ENCODE measurements at places on chromosomes 3 and 15.

DNA sequence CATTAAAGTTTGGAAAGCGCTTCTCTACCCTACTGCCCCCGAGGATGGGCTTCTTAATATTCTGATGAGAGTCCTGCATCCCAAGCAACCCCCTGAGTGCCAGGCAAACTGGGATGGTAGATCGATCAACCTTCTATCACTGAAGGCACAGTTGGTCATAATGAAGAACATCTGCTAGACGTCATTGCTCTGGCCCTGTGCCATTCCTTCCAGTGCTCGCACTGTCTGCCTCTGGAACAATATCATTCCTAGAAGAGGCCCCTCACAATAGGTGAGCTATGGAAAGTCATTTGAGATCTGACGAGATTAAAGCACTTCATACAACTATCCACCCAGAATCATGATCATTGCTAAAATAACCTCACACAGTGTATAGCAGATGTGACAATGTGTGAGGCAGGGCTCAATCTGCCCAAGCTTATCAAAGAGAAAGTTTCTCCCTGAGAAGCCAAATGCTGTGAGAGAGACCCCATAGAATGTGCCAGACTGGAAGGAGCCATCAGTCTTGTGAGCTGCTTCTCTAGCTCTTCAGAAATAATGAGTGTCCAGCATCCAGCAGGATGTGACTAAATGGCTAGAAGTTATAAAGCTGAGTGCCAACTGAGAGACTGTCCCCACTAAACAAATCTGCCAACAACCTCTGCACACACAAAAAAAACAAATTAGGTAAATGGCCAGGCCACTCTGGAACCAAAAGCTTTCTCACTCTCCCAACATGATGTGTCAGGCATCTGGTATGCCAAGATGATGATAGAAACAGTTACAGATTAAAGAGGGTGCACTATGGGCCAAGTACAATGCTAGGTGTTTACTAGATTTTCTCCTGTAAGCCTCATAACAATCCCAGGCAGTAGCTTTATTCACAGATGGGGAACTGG lies 165.5 kb downstream of the NECTIN3 start:
- no peak for DNase-seq

- DNase-seq: no peak
Measured at GRCh38 chr3:193095366-193095765, 145.7 kb upstream of the PLAAT1 start.

GRCh38 chr3:150384296-150385212 lies 23.5 kb upstream of the TSC22D2 start:
- DNase-seq: peak; percentile 76

GRCh38 chr3:16254916-16255315 lies 9.8 kb downstream of the DPH3 start:
- no peak for DNase-seq

DNA sequence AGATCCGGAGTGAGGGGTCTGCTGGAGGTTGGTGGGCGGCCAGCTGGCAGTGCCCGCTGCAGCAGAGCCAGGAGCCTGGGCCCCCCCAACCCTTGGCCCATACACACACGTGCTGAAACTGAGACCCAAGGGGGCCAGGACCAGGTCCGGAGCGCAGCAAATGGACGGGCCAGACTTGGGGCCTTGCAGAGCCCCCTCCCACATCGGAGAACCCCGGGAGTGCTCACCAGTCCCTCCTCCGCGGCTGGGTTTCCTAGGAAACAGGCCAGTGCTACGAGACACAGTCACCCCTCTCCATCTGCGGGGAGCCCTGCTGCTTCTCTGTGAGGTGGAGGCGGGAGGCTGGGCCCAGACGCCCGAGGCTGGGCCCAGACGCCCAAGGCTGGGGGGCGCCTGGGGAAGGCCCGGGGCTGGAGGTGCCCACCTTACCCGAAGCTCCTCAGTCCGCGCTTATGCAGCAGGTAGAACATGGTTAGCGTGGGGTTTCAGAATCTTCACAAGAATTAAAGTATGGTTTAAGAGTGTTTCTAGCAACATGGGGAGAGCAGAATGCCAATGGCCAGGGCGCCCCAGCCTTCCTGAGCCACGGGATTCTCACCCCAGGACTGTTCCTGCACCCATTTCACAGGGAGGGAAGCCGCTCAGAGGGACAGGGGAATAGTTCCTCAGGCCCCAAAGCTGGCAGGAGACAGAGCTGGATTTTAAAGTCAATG lies 135.0 kb upstream of the PRR20G start:
- DNase-seq: no peak

DNA sequence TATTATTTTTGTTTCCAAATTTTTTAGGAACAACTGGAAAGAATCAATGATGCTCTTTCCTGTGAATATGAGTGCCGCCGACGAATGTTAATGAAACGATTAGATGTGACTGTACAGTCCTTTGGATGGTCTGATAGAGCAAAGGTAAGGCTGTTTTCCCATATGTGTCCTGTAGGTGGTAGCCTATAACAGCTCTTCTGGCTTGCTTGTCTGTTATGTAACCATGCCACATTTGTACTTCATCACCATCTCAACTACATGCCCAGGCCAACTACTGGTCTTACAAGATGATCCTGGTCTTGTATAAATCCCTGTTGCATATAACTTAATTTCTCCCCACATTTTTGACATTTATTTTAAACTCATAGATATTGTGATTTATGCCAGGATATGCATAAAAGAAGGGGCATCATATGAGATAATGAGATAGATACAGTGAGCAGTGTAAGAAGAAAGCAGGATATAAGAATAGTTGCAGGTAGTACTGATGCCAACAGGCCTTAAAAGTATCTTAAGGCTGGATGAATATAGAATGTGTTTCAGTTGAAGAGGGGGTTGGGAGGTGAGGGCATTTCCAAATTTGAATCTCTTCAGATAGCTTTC lies 20.3 kb downstream of the FAM98B start:
- DNase-seq: peak; percentile 3

DNA sequence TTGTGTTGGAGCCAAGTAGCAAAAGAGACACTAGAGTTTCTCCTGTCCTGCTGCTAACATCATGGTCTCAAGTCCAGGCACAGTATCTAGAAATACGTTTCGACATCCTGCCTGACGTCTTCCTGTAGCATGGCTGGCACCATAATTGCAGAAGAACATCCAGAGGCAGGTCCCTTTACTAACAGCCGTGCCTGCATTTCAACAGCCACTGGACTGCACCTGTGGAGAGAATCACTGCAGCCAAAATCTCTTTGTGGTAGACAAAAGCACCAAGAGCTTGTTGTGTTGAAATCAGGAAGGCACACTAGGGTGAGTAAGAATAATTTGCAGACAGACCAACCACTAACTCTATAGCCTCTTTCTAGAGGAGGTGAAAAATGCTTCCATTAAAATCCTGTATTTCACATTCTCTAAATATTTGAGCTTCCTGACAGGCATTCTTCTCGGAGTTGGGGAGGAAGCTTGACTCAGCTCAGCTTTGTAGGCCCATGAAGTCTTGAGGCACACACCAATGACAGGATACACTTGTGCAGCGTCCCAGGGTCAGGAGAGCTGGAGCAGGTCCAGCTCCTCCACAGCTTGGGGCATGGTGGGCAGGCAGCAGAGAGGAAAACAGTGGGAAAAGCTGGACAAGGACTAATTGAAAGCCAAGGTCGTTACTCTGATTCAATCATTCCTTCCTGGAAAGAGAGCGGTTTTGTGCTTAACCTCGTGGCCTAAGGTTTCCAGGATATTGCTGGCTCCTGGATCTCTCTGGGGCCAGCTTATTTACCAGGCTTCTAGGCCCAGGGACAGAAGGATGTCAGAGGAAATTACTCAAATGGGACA lies 244.9 kb downstream of the FAM43A start:
- DNase-seq: no peak

DNA sequence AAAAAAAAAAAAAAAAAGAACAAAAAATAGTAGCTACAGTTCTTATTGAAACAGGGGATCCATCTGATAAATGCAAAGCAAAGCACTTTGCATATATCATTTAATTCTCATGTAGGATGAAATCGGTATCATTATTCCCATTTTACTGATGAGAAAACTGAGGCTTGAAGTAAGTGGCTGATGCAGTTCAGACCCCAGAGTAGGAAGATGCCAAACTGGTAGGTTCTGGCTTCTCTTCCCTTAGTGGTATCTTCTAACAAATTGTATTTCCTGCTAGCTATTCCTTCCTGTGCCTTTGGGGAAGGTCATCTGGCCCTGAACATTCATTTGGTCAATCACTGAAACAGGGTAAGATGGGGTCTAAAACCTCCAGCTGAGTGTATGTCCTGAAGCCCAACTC lies 21.9 kb downstream of the PIF1 start:
- no peak for DNase-seq
